ENCODE measurements at places on chromosomes 12 and 14. TPM values are rescaled to one million over a fixed set of nuclear protein-coding genes. Genes with fewer than 3 reads are reported as not detected.

RNASE1 gene
- 82.6 TPM for total RNA-seq

PRKD1 gene
- total RNA-seq = 10.4 TPM

FBRSL1 gene
- 4.9 TPM for total RNA-seq

IL26 gene
- total RNA-seq = not detected

GPRC5D gene
- not detected for total RNA-seq

LMNTD1 gene
- total RNA-seq = 0.45 TPM

OR6C70 gene
- total RNA-seq = not detected

INHBC gene
- total RNA-seq = not detected

SDR39U1 gene
- total RNA-seq = 7.9 TPM

CLEC4A gene
- 0.09 TPM for total RNA-seq

LIN52 gene
- 6.4 TPM for total RNA-seq

SLC25A21 gene
- 0.09 TPM for total RNA-seq

CFAP251 gene
- 1.1 TPM for total RNA-seq

GLIPR1L2 gene
- total RNA-seq = 0.18 TPM

SLC6A13 gene
- 0.09 TPM for total RNA-seq

KRT75 gene
- not detected for total RNA-seq

ACSM4 gene
- not detected for total RNA-seq

ADAMTS20 gene
- not detected for total RNA-seq

ARG2 gene
- total RNA-seq = 15.1 TPM

MYH7 gene
- total RNA-seq = not detected

ACVRL1 gene
- 520 TPM for total RNA-seq

VASH1 gene
- total RNA-seq = 101 TPM

SNAPC1 gene
- total RNA-seq = 28.0 TPM

SPX gene
- total RNA-seq = 0.09 TPM

ARF6 gene
- 74.1 TPM for total RNA-seq

ZNF705A gene
- total RNA-seq = not detected

RHEBL1 gene
- total RNA-seq = 0.94 TPM

MGAT4C gene
- not detected for total RNA-seq
